ENCODE measurements at places on chromosomes 11 and 22. TPM values are rescaled to one million over a fixed set of nuclear protein-coding genes. Genes with fewer than 3 reads are reported as not detected.

RAB6A gene
- 247 TPM for total RNA-seq

SLC5A1 gene
- total RNA-seq: not detected

GGT1 gene
- 3.4 TPM for total RNA-seq

DNA sequence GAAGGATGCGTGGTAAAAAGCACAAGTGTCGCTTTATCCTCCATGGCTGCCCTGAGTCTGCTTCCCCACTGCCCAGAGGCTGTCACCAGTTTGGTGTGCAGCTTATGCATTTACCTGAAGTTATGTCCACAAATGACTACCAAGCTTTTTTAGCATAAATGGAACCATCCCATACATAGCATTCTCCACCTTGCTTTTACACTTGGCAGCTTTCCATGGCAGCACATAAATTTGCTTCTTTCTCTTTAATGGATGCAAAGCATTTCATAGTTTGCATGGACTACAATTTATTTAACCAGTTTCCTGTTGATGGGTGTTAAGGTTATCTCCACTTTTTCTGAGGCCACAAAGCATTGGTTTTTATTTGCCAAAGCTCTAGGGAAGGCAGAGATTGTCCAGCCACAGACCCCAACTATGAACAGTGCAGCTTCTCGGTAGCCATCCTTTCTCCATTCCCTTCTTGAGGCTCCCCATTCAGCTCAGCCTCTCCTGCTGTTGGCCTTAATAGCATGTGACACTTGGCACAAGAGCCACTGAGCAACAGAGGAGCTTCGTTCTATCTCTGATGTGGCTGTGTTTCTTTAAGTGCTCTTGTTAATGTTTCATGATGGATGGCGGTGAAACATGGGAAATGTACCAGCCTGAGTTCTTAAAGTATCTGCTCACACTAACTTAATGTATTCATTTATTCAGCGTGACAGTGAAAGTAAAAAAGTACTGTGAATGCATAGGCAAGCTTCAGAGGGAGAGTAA is 59.8 kb upstream of the NAV2 start:
- DNase-seq: no peak

- no peak for DNase-seq
Observed at GRCh38 chr11:1129611-1130160, 28.1 kb upstream of the MUC5AC start.

DNA sequence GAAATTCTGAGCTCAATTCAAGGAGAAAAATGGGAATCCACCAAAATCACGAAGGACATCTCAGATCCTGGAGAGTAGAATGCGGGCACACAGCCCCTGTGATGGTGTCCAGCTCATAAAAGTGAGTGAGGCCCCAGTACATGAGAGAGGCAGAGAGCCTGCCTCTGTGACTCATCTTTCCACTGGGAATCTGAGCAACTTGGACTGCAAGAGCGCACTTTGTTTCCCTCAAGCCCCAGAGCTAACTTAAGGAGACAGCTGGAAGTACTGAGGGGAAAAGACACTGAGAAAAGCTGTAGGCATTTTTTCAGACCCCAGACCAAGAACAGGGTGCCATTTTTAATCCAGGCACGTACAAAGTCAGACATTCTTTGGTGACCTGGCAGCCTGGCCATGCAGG is 273.7 kb downstream of the C11orf87 start:
- DNase-seq: no peak

- DNase-seq: no peak
Observed at GRCh38 chr22:46936378-46936903, 174.0 kb downstream of the TBC1D22A start.

DNA sequence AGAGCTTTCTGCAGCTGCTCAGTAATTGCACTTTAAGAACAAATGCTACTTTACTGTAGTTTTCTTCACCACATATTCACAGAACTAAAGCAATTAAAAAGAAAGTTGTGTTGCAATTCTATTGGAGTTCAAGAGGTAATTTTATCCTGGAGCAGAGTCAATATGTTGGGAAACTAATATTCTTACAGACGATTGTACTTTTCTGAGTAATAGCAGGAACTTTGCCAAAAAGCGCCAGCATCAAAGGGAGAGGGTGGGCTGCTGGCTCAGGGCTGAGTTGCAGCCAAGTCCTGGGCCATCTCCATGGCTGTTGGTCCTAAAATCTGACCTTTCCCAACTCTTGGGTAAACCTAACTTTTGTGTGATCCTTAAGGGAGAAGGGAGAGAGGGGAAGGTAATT is 73.6 kb upstream of the MYO18B start:
- DNase-seq: no peak

DNA sequence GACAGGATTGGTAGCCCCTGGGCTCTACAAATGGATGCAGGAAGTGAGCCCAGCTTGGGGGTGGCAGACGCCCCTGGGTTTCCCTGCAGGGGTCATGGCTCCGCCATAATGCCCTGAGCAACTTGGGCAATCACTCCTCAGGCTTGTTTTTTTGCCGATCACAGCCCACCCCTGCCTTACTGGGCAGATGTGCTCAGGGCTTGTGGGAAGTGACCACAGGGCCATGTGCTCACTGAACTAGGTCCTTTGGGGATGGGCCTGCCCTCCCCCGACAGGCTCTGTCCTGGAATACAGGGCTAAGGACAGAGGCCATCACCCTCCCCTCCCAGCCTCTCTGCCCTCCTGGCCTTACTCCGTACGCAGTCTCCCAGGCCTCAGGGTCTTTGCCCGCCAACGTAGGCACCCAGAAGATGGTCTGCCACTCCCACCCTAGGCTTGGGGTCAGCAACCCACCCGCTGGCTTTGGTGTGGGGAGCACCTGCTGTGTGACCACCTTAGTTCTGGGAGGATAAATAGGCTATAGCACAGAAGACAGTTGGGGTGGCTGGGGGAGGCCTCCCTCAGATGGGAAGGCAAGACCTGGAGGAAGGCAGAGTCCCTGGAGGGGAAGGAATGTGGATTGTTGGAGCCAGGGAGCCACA is 3.8 kb downstream of the RPLP2 start:
- no peak for DNase-seq

- DNase-seq: no peak
Observed at GRCh38 chr22:29435236-29436136, 2.9 kb upstream of the RFPL1 start.

DNA sequence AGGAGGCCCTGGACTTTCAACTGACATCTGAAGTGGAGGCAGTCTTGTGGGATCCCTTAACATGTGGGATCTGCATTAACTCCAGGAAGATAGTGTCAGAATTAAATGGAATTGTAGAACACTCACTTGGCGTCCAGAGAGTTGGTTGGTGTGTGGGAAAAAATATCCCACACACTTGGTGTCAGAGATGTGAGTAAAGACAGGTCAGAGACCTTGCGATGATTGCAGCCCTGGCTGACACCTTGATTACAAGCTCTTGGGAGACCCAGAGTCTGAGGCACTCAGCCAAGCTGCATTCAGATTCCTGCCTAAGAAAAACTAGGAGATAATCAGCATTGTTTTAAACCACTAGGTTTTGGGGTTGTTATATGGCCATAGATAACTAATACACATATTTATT is 7.2 kb upstream of the TPCN2 start:
- no peak for DNase-seq

- no peak for DNase-seq
Observed at GRCh38 chr22:46348099-46348695, 12.7 kb downstream of the TRMU start.

All from thoracic aorta (tissue), 2 donors.